A549 treated with RU486 at 1 μM for 4 hours (cell line): ENCODE measurements at places on chromosomes 13 and 19. TPM values are rescaled to one million over a fixed set of nuclear protein-coding genes. Genes with fewer than 3 reads are reported as not detected.

The C5AR2 gene
- 1.0 to 2.6 TPM (median 1.5 TPM) in 5 replicates for total RNA-seq

The CEACAM5 gene
- 1.9 to 2.5 TPM (median 2.2 TPM) in 5 replicates for total RNA-seq

The OR7C1 gene
- not detected in 5 replicates for total RNA-seq

The NUP58 gene
- total RNA-seq: 16.2 to 21.5 TPM (median 20.1 TPM) in 5 replicates

The ZSWIM9 gene
- total RNA-seq: 5.8 to 9.1 TPM (median 6.9 TPM) in 5 replicates

The DLL3 gene
- total RNA-seq: 6.3 to 11.9 TPM (median 11.1 TPM) in 5 replicates

The TUBA3C gene
- not detected in 5 replicates for total RNA-seq
